ENCODE measurements at places on chromosomes 3 and 15.

- no peak for DNase-seq
These were observed 56.9 kb upstream of the SATB1 start for GRCh38 chr3:18481946-18482548.

DNA sequence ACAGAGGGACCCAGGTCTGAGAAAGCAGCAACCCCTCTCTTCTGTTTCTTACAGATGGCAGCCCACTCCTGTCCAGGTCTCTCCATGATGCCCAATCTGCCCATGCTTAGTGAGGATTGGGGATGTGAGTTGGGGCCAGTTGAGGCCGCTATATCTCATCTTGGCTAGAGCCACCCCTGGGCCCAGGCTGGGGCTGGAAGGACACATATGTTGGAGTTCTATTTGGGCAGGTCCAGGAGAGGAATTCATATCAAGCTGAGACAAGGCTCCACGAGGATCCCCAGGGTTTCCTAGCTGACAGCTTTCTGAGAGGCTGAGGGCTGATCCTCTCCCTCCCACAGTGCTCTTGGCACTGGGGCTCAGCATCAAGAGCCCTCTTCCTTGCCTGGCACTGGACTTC lies 11.4 kb downstream of the TGM5 start:
- no peak for DNase-seq

DNA sequence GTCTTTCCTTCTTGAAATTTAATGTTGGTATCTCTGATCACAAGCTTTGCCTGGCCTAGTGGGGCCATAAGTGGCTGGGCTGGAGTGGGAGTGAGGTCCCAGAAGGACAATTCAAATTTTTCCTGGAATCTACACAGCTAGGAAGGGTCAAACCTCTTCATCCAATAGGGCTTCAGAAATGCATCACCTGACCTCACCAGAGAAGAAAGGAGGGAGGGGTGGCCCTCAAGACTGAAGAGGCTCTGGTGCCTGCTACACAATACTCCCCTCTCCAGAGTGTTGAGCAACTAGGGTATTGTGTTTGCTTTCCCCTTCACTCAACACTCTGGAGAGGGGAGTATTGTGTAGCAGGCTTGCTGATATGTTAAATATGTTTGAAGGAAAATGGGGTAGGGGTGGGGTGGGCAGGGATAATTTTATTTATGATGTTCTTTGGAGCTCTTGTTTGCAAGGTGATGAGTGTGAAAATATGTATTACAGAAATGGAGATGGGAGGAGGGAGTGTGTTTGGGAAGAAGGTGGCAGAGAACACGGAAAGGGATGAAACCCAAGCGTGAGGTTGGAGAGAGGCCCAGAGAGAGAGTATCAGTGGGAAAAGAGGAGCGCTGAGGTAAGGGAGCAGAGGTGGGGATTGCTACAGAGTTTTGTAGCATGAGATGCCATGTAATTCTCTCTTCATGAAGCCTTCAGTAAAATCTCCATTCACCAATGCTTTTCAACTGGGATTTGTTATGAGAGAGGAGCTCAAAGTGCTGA lies 5.7 kb upstream of the KLHL24 start:
- no peak for DNase-seq

- no peak for DNase-seq
These were observed 128.4 kb downstream of the IGF1R start for GRCh38 chr15:98776607-98777281.

DNA sequence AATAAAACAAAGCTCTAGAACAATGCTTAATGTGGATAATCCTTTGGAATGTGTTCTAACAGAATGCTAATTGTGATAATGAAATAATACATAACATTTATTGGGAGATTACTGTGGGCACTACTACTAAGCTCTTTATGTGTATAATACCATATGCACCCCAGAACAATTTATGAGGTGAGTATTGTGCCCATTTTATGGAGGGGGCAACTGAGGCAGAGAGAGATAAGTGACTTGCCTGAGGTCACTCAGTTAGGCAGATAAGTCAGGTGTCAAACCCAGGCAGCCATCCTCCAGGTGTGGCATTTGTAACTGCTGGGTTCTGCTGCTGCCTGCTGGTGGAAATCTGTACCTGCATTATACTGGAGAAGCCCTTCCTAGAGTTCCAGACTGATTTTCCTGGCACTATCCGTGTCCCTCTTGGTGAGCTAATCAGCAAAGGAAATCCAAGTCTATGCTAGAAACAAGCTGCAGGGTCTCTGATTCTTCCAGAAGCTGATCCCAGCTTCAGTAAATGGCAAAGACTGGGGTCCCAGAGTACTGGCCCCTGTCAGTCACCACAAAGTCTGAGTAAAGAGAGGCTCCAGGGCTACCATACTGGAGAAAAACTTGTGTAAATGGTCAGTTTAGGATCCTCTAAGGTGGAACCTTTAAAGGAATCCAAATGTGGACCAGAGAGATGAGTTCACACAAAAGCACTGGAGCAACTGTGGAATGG lies 22.6 kb upstream of the RBP1 start:
- DNase-seq, result no peak

DNA sequence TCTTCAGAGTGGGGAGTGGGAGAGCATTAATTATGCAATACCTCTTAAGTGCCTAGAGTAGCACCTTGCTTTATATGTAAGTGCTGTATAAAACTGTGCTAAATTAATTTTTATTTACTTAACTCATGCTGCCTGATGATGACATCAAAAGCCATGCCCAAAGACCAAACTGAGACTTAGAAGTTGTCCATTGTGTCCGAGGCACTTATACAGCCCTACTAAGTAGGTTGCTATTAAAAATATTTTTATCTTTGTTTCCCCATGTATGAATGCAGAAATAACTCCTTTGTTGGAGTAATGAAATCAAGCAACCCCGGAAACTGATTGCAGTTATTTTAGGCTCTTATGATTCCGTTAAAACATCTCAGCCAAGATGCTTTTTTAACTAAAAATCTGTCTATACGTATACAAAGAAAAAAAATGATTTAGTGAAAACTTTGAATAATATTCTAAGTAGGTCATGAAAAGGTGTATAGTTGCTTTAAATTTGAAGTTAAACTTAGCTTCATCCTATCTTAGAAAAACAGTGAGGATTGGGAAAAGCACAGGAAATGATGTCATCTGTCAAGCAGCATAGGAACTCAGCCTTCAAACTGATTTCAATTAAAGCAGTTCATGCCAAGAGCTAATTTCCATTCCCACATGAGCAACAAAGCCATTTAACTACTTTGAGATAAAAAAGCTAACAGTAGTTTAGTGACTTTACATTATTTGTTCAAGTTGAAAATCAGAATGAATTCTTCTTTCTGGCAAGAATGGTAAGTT lies 43.0 kb downstream of the FBN1 start:
- DNase-seq, result no peak

GRCh38 chr15:43102187-43102586 lies 3.7 kb downstream of the UBR1 start:
- DNase-seq, result no peak

- DNase-seq, result no peak
These were observed 52.4 kb downstream of the TRPM1 start for GRCh38 chr15:31049111-31049510.

DNA sequence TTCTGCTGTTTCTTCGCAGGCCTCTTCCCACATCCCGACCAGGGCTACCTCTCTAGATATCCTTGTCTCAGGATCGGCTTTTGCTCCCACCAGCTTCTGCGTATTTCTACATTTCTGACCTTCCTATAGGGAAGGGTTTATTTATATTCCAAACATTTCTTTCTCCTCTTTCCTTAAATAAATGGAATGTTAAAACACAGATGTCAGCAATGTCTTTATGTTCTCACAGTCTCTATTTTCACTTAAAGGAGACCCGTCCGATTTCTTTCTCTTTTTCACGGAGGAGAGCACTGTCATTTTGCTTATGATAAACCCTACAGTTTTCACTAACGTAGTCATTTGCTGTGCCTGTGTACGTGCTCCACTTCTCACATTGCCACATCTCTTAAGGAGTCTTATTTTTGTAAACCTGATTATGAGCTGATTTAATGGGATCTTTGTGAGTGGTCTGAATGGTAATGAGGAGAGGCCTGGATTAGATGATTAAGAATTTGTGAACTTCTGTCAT lies 630 bp downstream of the KIF15 start:
- no peak for DNase-seq

- DNase-seq, result no peak
These were observed 8.9 kb downstream of the CISH start for GRCh38 chr3:50602595-50603191.
